Heart right ventricle (tissue), 16 donors: ENCODE measurements at places on chromosomes 6 and 20. TPM values are rescaled to one million over a fixed set of nuclear protein-coding genes. Genes with fewer than 3 reads are reported as not detected.

XKR7 gene
- total RNA-seq = not detected

HLA-DRB1 gene
- 29.2 TPM for total RNA-seq

CLPSL1 gene
- not detected for total RNA-seq

CLPSL2 gene
- total RNA-seq = not detected

HLA-DMA gene
- total RNA-seq = 12.2 TPM

JARID2 gene
- total RNA-seq = 5.8 TPM

CRISP3 gene
- not detected for total RNA-seq

BTN3A1 gene
- 9.0 TPM for total RNA-seq

TCP11 gene
- total RNA-seq = not detected

CAPN11 gene
- 0.44 TPM for total RNA-seq

HUS1B gene
- total RNA-seq = 0.33 TPM

CALHM4 gene
- not detected for total RNA-seq

WFDC9 gene
- not detected for total RNA-seq

LGSN gene
- not detected for total RNA-seq

LATS1 gene
- total RNA-seq = 11.4 TPM

TRIM15 gene
- not detected for total RNA-seq

BEND6 gene
- 0.92 TPM for total RNA-seq

SMPDL3A gene
- 5.2 TPM for total RNA-seq

UNC5CL gene
- 0.57 TPM for total RNA-seq

LHFPL5 gene
- total RNA-seq = not detected

PSMB9 gene
- 25.0 TPM for total RNA-seq

ZNF831 gene
- total RNA-seq = not detected

FAM83C gene
- not detected for total RNA-seq

SLC17A4 gene
- not detected for total RNA-seq

SLC44A4 gene
- total RNA-seq = 0.24 TPM

RAB44 gene
- total RNA-seq = not detected

OR2H2 gene
- total RNA-seq = not detected

HSF2 gene
- 28.7 TPM for total RNA-seq

SLC4A11 gene
- total RNA-seq = 0.23 TPM

PDYN gene
- total RNA-seq = not detected

SIRPG gene
- not detected for total RNA-seq

CCN5 gene
- total RNA-seq = 5.3 TPM

HEY2 gene
- total RNA-seq = 58.6 TPM

SLC25A27 gene
- 12.8 TPM for total RNA-seq

RIPPLY2 gene
- not detected for total RNA-seq

MYT1 gene
- total RNA-seq = 0.20 TPM

ASIP gene
- 13.8 TPM for total RNA-seq

SPEF1 gene
- total RNA-seq = not detected

NTSR1 gene
- total RNA-seq = not detected

TP53TG5 gene
- 1.9 TPM for total RNA-seq

MEP1A gene
- not detected for total RNA-seq

ZNF322 gene
- total RNA-seq = 12.9 TPM

ECT2L gene
- 2.2 TPM for total RNA-seq

KIF3B gene
- total RNA-seq = 14.7 TPM

BANF2 gene
- not detected for total RNA-seq

ASXL1 gene
- 26.1 TPM for total RNA-seq

KCNK5 gene
- total RNA-seq = 0.21 TPM

CCN6 gene
- not detected for total RNA-seq

SEMG1 gene
- total RNA-seq = not detected

OPRM1 gene
- total RNA-seq = not detected

SNAP91 gene
- total RNA-seq = 19.5 TPM

JPH2 gene
- total RNA-seq = 209 TPM

CGA gene
- not detected for total RNA-seq

MRAP2 gene
- total RNA-seq = 0.56 TPM

CST1 gene
- total RNA-seq = not detected

CDH4 gene
- 0.09 TPM for total RNA-seq

TMEM200A gene
- 0.39 TPM for total RNA-seq

CCDC170 gene
- 1.00 TPM for total RNA-seq

MAS1 gene
- not detected for total RNA-seq
